ENCODE measurements at places on chromosomes 1 and 21. TPM values are rescaled to one million over a fixed set of nuclear protein-coding genes. Genes with fewer than 3 reads are reported as not detected.
A peak's percentile ranks its signal among the peaks of the same experiment; 100 is the strongest.

- DNase-seq, result no peak
Measured at GRCh38 chr1:209363112-209363511, 220.4 kb upstream of the CAMK1G start.

GRCh38 chr1:25649505-25650288 lies 33.1 kb downstream of the MAN1C1 start:
- no peak for DNase-seq

DNA sequence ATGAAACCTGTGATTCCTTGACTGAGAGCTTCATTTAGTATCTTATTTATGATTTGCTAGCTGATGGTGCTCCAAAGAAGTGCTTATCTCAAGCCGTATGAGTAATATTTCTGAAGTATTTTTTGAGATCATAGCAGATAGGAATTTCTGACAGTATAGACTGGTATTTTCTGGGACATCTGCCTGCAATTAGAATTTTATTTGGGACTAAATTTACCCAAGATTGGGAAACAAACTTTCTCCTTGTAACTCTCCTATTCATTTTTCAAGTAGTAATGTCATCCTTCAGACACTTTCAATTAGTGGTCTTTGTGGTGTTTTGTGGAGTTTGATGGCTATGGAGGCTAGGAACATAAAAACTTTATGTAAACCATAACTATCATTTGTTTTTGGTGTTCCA lies 597.2 kb upstream of the ZP4 start:
- DNase-seq, result no peak

DNA sequence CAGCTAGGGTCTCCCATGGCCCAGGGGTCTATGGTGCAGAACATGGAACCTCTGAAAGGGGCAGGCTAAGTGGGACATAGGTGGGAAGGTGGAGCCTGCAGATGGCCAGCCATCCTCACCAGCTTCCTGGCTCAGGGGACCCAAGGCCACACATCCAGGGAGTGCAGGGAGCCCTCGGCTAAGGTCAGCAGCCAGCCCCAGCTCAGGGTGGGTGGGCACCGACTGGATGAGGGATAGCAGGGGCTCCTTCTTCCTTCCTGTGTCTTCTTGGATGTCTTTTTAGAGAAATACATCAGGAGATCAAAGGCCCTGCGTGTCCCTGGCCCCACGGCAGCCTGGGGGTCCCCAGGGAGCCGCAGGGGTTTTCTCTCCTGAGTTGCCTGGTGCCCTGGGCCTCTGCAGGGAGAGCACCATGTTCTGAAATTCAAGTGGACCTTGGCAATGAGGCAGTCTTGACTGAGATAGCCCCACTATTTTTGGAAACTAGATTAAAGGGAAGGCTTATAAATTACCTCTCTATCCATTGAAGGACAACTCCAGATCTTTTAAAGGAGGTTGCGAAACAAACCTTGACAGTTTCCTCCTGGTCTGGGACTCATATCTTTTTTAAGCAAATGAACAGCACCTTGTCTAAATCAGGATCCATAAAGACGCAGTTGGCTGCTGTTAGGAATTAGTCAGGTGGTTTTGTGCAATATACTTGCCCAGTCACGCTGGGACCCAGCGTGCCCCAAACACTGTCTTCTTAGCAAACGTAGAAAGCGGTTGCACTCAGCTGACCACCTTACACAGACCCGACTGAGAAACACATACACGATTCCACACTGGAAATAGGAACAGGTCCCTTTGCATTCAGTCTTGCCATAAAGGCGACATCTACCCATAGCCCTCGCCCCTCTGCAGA lies 242.3 kb downstream of the TOMM20 start:
- DNase-seq, result no peak

- no peak for DNase-seq
Measured at GRCh38 chr1:244280201-244280600, 171.5 kb downstream of the ADSS2 start.

GRCh38 chr1:7008975-7009740 lies 223.9 kb downstream of the CAMTA1 start:
- no peak for DNase-seq

DNA sequence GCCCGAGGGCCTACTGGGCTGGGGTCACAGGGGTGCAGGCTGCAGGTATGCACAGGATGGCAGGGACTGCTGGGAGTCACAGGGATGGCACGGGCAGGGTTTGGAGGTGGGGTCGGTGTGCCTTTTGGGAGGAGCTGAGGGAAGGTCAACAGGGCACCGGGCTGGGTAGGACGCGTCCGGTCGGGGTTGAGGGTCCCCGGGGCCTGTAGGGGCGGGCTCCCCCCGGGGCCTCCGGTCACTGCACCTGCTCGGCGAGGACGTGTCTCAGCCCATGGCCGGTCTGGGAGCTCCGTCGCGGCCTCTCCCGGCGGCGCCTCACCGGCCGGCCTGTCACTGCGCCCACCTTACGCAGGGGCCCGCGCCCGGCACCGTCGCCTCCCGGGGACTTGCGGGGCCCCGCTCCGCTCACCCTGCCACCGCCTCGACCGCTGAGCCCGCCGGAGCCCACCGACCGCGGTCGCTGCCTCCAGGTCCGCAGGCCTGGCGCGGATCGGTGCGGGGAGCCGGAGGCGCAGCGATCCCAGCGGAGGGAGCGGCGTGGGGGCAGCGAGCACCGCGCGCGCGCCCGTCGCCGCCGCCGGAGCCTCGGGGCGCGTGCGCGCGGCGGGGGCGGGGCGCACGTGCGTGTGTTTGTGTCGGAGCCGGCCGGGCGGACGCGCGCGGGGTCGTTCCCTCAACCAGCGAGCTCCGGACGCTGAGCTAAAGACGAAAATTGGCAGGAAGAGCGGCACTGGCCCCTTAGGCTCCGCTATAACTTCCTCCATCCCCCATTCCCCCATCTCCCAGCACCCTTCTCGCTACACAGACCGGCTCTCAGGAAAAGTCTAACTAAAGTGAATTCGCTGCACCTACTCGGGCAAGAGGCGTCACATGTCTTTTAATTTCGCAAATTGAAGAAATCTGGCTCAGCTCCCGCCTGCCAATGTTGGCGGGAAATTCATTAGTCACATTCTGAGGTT lies at the start of gene AMIGO1:
Gene AMIGO1, minus strand, starts transcription at position 552 of the 959 bp plus-strand sequence. CDS start 815 bp downstream, outside the sequence.
- no peak for DNase-seq

GRCh38 chr1:91944087-91944486 lies 5.1 kb upstream of the BRDT start:
- DNase-seq, result no peak

DNA sequence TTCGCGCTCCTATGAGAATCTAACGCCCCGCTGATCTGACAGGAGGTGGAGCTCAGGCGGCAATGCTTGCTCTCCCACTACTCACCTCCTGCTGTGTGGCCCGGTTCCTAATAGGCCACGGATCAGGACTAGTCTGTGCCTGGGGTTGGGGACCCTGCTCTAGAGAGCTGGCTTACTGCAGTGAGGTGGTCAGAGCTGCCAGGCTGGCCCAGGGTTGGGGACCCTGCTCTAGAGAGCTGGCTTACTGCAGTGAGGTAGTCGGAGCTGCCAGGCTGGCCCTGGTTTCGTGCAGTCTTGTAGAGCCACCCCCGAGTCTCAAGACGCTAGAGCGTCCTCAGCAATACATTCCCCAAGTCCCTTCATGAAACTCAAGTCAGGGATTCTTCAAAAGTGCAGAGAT lies 27.5 kb downstream of the SLC37A1 start:
- DNase-seq, result no peak

GRCh38 chr1:217133958-217134856 lies 411.0 kb upstream of the ESRRG start:
- DNase-seq, result no peak

DNA sequence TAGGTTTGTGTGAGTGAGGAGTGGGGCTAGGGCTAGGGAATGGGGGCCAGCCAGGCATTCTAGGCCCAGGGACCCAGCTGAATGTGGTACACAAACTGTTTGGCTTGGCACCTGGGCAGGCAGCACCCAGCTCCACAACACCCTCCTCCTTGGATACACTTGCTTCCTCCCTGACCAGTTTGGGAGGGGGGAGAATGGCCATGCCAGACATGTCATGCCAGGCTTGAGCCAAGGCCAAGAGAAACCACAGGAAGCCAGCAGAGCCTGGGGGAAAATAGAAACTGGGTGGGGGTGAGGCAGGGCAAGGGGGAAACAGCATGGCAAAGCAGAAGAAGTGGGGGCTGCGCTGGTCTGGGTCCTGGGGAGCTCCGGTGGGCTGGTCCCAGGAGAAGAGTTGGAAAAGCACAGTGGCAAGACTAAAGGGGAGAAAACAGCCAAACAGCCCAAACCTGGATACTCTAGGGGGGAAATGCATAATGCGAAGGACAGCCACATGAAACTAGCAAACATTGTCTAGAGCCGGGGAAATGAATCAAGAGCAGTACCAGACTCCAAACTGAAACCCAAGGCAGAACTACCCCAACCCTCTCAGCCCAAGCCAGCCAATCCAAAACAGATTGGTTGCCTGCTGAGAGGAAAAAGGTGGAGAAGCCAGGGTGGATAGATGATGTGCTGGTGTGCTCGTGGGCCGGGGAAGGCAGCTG lies 47.9 kb downstream of the LGR6 start:
- DNase-seq, result no peak

GRCh38 chr1:11749203-11749689 lies 12.7 kb upstream of the C1orf167 start:
- DNase-seq, result no peak

DNA sequence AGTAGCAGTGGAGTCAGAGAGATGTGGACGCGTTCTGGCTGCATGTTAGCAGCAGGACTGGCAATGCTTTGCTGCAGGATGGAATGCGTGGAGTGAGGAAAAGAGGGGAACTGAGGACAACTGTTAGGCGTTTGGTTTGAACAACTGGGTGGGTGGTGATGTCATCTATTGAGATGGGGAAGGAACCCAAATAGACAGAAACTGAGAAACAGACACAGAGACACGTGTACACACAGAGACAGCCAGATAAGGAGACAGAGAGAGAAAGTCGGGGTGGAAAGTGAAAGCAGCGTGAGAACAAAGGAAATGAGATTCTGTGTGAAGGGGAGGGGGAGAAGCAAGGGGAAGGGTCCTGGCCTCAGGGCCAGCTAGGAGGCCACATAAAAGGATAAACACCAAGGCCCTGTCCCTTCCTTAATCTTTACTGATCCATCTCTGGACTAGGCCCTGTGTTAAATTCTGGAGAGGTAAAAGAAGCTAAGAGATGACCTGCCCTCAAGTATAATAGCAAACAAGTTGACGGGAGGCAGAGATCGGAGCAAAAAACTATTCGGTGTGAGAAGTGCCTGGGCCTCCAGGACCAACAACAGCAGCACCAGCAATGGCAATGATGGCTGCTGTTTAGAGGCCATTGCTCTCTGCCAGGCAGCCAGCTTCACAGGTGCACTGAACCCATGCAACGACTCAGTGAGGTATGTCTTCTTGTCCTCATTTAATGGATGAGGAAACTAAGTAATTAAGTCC lies 31.6 kb downstream of the VWA5B1 start:
- peak; percentile 14 for DNase-seq

DNA sequence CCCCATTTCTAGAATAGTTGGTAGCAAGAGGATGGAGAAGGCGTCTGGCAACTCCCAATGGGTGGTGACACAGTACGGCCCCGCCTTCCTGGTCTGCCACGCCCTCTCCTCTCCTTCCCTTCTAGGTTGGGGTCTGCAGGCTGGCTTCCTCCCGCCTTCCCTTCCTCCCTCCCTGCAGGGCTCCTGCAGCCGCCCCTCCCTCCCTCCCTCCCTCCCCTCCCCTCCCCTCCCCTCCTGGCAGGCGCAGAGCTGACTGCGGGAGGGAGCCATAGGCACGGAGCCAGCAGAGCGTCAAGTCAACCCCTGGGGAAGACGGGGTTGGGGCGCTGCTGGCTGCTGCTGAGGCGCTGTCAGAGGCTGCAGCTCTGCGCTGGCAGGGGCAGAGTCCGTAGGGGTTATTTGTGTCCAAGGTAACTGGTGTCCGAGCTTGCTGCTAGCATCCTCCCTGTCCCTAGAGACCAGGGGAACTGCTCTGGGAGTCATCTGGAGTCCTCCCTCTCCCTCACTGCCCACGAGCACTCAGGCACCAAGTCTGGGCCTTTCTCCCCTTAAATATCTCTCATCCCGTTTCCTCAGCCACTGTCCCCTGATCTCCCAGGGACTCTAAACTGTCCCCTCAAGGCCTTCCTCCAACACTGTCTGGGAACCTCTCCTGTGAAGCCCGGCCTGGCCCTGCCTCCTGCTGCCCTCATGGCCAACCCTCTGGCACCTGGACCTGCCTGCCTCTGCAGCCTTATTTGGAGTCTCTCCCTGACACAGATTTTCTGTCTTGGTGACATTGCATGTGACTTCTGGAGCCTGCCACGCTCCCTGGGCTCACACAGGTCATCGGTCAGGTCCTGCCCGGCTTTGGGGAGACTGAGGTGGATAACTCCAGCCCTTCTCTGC lies 57.4 kb upstream of the ACOT11 start:
- no peak for DNase-seq

DNA sequence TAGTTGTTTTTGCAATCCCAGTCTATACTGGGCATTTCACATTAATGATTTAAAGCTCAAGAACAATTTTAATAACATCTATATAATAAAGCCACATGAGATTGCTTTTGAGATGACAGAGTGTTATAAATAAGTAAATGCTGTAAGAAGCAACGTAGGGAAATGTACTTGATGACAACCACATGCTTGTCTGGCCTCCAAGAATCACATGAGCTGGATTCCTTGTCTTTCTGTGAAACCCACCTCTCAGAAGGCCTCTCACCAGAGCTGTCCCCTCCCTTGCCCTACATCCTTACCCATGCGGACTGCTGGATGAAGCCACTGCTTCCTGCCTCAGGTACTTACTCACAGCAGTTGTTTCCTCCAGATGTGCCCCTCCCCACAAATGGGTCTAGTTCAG lies 145.1 kb upstream of the CTTNBP2NL start:
- no peak for DNase-seq

DNA sequence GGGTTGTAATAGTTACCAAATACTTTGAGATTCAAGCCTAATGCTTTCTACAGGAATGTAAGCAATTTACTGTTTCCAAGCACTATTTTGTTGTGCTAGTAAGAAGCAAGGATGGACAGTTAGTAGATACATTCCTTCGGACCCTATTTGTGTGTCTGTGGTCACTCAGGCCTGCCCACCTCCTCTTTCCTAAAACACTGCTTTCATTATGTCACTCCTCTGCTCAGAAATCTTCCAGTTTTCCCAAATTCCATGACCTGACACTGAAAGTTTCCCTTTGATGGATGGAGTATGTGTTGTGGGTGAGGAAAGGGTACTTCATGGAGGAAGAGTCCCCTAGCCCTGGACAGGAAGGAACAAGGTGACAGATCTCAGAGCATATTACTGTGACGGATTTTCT lies 141.1 kb downstream of the DISP1 start:
- no peak for DNase-seq

NLRP3 gene
- polyA plus RNA-seq, result 0.66 TPM

NBPF20 gene
- polyA plus RNA-seq, result 3.9 TPM

ERO1B gene
- polyA plus RNA-seq, result 3.0 TPM

LORICRIN gene
- not detected for polyA plus RNA-seq

FNDC5 gene
- polyA plus RNA-seq, result 194 TPM

GBP7 gene
- polyA plus RNA-seq, result not detected

CAPN9 gene
- polyA plus RNA-seq, result 0.47 TPM

SHISA4 gene
- 97.2 TPM for polyA plus RNA-seq

PAPPA2 gene
- polyA plus RNA-seq, result 0.39 TPM

HSD3B1 gene
- polyA plus RNA-seq, result 0.09 TPM
